ENCODE measurements at places on chromosomes 11 and 22. TPM values are rescaled to one million over a fixed set of nuclear protein-coding genes. Genes with fewer than 3 reads are reported as not detected.

TMPRSS13 gene
- total RNA-seq, result 1.1 TPM

OR51B4 gene
- total RNA-seq, result not detected

FADD gene
- 19.5 TPM for total RNA-seq

RAB1B gene
- total RNA-seq, result 96.0 TPM

DNA sequence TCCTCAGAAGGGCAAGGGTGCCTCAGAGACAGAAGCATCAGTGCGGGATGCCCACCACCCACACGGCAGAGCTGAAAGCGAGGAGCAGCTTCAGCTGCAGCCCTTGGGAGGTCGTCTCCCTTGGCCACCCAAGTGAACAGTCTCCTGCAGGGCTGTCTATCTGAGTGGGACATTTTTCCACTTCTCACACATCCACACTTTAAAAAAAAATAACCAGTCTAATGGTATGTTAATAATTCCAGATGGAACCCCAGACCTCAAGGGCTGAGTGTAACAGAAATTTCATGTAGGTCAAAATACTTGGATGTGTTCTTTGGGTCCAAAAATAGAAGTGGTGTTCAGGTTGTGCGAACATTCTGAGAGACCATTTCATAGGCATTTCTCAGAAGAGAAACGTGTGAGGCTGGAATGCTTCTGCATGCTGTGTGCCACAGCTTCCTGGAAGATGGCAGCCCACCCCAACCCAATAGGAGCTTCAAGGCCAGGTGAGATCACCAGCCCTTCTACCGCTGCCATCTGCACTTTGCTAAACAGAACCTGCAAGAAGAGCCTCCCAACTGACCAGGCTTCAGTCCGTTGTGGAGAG is 623.2 kb downstream of the OPCML start:
- DNase-seq, result no peak

GRCh38 chr11:17525570-17525969 is 18.6 kb downstream of the USH1C start:
- DNase-seq, result no peak

GRCh38 chr11:10314199-10315072 is 9.6 kb downstream of the ADM start:
- no peak for DNase-seq

- no peak for DNase-seq
Measured at GRCh38 chr11:34606326-34607120, 14.4 kb upstream of the EHF start.

DNA sequence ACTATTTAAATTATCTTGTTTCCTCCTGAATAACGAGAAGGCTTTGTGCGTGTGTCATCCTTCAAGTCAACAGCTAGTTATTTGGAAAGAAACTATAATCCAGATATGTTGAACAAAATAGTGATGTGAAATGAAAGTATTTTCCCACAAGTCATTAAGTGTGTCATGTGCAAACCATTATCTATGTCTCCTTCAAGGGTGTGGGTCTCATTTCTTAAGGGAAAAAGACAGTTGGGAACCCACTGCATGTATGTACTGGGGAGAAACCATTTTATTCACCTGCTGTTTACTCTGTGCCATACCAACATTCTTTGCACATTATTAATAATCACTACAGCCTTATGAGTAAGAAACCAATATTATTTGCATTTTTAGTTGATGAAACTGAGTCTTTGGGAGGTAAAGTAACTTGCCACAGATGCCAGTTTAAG is 145.3 kb upstream of the CTSC start:
- no peak for DNase-seq

DNA sequence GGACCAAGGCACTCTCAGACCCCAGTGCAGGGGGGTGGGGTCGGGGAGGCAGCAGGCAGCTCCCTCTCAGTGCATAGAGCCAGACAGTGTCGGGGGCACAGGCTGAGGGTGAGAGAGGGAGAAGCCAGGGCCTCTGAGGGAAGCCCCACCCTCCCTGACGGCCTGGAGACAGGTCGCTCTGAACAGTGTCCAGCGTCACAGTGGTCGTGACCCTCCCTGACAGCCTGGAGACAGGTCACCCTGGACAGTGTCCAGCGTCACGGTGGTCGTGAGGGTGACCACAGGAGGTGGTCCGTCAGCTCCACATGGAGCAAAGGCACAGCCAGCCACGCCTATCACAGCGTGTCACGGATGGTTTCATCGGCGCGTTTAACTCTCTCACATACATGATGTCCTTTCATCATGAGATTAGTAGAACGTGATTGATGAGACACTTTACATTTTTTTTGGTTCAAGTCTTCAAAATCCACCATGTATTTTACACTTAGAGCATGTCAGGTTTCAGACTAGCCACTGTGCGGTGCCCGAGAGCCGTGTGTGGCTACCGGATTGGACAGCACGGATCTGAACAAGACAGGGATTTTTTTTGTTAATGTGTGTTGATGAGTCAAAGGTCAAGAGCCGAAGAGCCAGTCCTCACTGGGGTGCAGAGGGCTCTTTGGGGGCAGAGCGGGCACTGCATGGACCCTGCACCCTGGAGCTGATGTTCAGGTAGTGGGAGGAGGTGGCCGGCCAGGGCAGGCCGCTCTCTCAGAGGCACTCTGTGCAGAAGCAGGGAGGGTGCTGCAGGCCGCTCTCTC is 23.9 kb upstream of the PANX2 start:
- DNase-seq, result no peak

DNA sequence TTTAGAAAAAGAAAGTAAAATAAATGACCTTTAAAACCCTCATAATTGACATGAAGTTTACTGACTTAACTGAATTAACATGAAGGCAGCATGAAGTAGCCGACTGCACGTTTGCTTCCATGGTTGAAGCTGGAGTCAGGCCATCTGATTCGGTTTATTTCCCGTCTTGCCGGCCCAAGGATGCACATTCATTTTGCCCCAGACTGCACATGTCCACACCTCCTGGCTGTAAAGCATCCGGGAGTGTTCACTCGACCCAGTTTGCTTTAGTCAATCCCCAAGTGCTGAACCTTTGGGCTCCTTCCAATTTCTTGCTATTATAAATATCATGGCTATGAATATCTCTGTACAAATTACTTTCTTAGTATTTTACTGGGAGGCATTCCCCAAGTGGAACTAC is 17.7 kb upstream of the TUB start:
- no peak for DNase-seq
